CMK (cell line): ENCODE measurements at places on chromosomes 7 and 10.

GRCh38 chr10:64813391-64813790, 1292.2 kb downstream of the REEP3 start:
- DNase-seq: peak; percentile 56

DNA sequence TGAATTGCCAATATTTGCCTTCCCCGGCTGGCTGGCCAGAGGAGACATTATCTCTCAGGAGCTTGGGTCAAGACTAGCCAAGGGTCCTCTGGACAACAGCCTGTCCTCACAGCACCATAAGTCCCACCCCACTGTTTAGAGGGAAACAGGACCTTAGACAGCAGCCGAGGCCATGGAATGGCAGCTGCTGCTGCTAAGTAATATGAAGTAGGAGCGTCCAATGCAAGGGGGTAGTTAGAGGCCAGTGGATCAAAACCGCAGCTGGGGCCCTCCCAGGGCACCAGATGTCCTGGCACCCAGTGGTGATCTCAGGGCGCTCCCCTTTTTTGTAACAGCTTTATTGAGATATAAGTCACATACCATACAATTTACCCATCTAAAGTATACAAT, 12.9 kb upstream of the KCP start:
- DNase-seq: no peak

DNA sequence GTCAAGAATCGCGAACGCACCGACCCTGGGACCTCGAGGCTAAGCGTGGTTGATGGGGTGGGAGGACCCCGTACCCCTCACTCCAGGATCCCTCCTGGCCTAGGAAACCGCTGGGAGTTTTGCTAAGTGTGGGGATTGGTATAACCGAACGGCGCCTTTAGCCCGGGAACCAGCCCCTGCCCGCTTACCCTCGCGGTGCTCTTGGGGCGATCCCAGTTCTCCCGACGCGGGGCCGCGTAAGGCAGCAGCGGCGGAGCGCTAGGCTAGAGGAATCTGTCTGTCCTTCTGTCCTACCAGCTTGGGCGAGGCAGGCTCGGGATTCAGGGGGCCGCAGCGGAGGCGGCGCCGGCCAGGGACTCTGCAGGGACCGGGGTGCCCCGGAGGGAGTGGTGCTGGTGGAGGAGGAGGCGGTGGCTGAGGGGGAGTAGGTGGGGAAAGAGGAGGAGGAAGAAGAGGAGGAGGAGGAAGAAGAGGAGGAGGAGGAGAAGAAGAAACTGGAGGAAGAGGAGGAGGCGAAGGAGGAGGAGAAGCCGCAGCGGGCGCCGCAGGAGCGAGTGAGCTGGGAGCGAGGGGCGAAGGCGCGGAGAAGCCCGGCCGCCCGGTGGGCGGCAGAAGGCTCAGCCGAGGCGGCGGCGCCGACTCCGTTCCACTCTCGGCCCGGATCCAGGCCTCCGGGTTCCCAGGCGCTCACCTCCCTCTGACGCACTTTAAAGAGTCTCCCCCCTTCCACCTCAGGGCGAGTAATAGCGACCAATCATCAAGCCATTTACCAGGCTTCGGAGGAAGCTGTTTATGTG, 439 bp upstream of the EMX2 start:
- no peak for DNase-seq

DNA sequence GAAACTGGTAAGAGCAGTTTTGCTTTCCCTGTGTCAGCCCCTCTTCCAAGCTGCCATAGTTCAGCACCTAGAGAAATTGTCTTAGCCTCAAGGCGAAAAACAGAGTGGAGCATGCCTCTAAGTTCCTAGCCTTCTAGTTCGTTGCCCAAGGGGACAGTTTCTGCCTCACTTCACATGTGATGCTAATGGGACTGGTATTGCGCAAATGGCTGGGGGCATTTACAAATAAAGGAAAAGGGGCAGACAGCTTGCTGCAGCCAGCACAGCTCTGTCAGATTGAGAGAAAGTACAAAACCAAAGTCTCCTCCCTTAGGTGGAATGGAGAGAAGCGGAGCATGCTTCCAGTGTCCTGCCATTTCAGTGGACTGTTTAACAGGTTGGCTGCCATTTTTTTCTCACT, 567.7 kb downstream of the ETV1 start:
- no peak for DNase-seq

DNA sequence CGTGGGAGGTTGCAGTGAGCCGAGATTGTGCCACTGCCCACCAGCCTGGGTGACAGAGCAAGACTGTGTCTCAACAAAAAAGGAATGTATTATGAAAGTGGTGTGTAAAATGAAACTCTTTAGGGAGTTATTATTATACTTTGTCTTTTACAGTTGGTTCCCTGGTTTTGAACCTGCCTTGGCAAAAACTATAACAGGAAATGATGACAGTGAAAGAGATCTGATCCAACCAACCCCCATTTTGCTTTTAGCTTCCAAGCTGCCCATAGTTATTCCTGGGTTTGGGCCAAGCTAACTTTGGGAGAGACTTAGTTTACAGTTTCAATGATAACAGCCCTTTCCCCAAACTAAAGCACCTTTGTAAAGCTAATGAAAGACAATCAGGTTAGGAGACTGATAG, 34.1 kb upstream of the NMT2 start:
- no peak for DNase-seq

GRCh38 chr10:20993389-20993788, 96.3 kb upstream of the NEBL start:
- no peak for DNase-seq

DNA sequence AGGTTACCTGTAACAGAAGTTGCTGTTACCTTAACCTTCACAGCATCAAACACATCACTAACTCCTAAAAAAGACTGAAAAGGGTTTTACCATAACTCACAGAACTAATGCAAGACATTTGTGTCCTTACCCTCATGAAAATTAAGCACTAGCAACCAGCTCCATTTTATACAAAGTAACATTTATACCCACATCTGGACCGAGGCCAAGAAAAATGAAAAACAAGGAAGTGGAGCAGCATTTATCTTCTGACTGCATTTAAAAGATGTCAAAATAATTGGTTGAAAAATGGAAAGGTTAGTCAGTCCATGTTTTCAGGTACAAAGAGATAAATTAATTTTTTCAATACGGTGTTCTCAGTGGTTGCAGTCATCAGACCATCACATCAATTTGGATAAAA, 3.1 kb upstream of the RBP4 start:
- DNase-seq: no peak

DNA sequence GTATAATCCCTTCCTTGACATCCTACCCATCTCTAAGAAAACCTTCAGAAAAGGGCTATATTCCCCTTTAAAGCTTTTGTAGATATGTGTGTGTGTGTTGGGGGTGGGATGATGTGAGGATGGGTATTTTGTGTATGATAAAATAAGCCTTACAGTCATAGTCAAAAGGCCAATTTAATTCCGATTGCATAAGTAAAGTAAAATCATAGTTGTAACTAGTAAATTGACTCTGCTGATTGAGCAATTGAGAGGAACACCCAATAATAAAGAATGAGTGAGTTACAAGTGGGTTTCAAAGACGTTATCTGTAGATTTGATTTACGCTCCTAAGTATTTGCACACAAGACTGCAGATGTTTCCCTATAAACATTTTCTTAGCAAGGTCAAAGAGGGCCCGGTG, 71.3 kb upstream of the ITPRID1 start:
- no peak for DNase-seq

DNA sequence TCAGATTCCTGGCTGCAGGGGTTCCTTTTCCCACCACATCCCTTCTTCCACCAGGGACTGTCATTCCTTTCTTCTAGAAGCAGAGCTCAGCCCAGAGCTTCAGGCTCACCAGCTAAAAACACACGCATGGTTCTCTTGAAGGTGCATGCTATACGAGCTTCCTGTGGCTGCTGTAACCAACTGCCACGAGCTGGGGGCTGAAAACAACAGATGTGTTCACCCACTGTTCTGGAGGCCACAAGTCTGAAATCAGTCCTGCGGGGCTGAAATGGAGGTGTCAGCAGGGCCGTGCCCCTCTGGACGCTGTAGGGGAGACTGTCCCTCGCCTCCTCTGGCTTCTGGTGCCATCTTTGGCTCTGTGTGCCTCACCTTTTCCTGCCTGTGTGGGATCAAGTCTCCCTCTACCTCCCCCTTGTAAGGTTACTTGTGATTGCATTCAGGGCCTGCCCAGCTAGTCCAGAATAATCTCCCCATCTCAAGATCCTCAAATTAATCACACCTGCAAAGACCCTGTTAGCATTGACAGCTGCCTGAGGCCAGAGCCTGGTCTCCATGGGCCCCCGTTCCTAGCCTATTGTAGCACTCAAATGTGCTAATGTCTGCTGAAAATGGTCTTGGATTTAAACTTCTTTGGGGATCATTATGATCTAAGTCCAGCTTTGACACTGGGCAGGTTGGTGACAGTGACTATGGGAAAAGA, 13.7 kb downstream of the RAB19 start:
- DNase-seq: no peak

DNA sequence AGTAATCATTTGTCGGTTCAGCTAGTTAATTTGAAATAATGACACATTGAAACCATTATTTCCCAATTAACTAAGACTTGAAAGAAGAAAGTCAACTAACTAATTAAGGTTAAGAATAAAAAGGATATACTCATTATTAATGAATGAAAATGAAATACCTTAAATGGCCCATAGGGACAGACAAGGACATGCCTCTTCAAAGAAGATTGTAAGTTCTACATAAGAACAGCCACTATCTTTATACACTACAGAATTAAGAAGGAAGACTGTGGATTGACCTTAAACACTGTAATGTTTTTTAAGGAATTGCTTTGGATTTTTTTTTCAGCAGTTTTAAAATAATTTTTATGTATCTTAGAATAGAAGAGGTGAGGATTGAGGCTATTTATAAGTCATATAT, 60.7 kb downstream of the CSTF2T start:
- DNase-seq: no peak

DNA sequence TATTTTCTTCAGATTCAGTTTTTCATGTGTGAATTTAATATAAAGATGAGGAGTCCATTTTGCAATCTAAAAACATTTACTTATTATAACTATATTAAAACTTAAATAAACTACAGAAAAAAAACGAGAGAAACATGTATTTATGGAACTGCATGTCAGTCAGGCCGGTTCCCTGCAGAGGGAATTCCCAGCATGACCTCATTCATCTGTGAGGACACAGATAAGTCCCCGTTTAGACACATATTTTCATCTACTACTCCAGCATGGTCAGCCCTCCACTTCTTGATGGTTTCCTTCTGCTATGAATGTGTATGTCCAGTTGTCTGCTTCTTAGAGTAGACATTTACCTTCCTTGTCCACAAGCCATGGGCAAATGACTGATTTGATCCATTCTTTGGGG, 339.1 kb downstream of the SEMA3D start:
- DNase-seq: no peak

- DNase-seq: no peak
These were observed 168.7 kb upstream of the ITGB1 start for GRCh38 chr10:33126742-33127141.

DNA sequence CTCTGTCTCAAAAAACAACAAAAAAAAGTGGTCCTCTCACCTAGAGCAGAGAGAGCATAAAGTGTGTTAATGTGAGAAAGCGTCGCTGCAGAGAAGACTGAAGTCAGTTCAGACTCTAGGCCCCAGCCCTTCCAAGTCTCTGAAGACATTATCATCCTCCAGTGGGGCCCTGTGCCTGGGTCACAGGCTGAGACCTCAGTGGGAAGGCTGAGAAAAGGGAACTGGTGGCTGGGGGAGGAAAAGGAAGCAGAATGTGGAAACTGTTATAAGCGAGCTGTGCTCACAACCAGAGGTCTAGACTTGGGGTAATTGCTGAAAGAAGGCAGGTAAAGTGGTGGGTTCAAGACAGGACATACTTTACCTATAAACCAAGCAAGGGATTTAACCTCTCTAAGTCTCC, 4.9 kb upstream of the RRP12 start:
- DNase-seq: peak; percentile 60

DNA sequence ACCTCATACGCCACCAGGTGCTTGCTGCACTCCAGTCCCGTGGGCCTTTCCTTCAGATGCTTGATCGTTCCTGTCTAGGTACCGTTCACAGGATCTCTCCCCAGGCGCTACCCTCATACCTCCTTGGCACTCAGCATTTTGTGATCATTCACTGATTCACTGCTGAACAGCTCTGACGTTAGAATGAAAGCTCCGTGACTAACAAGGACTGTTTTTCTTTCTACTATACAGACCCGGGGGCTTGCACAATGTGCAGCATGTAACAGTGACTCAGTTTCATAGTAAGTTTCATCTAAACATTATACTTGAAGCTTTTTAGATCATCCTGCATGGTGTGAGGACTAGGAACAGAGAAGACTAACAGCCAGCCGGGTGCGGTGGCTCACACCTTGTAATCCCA, 20.6 kb downstream of the KIN start:
- DNase-seq: no peak

DNA sequence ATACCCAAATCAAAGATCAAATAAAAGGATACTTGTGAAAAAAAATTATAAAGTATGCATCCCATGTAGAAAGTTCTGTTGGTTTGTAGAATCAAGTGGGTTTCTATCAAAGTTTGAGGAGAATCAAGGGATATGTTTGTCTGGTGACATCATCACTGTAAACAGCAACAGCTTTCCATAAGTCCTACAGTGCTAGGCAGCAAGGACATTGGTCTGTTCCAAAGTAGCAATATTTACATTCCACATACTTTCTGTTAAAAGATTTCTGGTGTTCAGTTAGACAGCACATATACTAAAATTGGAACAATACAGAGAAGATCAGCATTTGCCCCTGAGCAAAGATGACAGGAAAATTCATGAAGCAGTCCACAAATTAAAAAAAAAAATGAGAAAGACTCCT, 683.9 kb downstream of the XPNPEP1 start:
- no peak for DNase-seq

DNA sequence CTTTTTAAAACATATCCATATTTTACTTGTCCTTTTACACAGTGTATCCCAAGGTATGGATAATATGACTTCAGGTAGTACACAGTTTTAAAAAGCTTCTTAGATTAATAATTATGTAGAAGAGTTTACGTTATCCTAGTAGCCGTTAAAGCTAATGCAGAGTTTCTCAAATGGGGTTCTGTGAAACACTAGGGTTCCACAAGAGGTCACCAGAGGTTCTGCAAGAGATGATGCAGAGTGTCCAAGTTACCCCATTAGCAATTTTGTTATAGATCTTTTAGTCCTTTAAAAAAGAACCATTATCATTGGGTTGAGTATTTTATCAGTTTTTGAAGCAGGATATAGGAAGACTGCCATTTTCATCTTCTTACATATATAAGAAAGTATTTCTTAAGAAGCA, 298.9 kb upstream of the HPS1 start:
- DNase-seq: no peak

DNA sequence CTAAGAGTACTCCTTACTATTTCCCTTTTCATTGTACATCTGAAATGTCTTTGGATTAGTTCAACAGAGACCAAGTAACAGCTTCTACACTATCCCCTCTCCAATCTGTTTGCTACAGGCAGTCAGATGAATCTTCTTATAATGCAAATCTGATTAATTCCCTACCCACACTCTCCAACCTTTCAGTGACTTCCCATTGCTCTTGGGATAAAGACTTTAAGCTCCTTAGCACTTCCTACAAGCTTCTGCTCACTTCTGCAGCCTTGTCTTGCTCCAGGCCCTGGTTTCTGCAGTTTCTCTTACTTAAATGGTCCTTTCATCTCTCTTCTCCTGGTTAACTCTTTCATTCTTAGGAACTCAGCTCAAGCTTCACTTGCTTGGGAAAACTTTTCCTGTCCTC, 65.2 kb upstream of the FEZF1 start:
- DNase-seq: no peak

GRCh38 chr10:24759672-24760071, 36.0 kb upstream of the ARHGAP21 start:
- no peak for DNase-seq

- DNase-seq: no peak
These were observed 74.5 kb upstream of the VKORC1L1 start for GRCh38 chr7:65798111-65799075.
